ENCODE measurements at places on chromosomes 5 and 9.
A peak's percentile ranks its signal among the peaks of the same experiment; 100 is the strongest.

GRCh38 chr5:133668458-133668857 is 56.1 kb upstream of the FSTL4 start:
- DNase-seq, result no peak

DNA sequence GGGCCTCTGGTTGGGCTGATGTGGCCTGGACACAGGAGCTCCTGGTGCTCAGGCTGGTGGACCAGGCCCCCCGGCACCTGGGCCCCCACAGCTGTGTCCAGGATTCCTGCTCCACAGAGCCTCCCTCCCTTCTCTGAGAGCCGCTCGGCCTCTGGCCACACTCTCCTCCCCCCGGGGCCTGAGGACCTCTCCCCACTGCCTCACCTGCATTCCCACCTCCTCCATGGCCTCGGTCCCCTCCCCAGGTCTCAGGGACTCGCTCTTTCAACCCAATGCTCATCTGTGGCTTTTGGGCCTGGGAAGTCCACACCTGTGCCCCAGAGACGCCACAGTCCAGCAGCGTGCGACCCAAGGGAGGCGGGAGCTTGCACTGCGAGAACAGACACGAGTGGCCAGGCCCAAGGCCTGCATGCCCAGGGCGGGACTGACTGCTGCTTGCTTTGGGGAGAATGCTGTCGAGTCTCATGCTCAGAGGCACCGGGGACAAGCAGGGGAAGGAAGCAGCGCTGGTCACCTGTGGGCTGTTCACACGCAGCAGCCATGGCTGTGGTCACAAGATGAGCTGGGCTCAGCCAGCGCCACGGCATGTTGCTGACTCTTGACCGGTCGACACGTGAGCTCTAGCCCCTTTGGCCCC is 14.6 kb downstream of the PAEP start:
- no peak for DNase-seq

DNA sequence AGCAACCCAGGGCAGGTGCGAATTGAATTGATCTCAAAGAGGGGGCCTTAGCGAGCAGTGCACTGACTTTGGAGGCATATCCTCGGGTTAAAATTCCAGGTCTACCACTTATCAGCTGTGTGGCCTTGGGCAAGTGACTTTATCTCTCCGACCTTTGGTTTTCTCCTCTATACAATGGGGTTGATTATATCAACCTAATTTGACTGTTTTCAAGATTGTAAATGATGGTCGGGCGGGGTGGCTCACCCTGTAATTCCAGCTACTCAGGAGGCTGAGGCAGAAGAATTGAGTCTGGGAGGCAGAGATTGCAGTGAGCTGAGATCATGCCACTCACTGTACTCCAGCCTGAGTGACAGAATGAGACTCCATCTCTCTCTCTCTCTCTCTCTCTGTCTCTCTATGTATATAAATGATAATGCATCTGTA is 18.7 kb downstream of the SPRY4 start:
- no peak for DNase-seq

- no peak for DNase-seq
Measured at GRCh38 chr5:82072138-82072537, 100.3 kb downstream of the ATG10 start.

DNA sequence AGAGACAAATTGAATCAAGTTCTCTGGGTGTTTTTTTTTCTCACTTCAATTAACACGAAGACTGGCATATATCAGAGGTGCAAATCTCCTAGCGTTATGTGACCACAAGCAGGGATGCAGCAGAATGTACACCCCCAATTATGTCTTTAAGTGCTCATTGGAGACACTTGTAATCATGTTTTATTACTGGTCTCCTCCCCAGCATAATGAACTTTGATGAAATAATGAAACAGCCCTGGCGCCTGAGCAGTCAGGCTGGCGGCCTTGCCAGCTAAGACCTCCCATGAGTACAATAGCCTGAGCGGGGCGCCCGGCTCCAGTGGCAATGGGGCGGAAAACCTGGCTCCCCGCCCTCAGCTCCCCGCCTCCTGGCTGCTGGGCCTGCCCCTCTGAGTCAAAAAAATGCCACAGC is 209.4 kb upstream of the MSX2 start:
- no peak for DNase-seq

DNA sequence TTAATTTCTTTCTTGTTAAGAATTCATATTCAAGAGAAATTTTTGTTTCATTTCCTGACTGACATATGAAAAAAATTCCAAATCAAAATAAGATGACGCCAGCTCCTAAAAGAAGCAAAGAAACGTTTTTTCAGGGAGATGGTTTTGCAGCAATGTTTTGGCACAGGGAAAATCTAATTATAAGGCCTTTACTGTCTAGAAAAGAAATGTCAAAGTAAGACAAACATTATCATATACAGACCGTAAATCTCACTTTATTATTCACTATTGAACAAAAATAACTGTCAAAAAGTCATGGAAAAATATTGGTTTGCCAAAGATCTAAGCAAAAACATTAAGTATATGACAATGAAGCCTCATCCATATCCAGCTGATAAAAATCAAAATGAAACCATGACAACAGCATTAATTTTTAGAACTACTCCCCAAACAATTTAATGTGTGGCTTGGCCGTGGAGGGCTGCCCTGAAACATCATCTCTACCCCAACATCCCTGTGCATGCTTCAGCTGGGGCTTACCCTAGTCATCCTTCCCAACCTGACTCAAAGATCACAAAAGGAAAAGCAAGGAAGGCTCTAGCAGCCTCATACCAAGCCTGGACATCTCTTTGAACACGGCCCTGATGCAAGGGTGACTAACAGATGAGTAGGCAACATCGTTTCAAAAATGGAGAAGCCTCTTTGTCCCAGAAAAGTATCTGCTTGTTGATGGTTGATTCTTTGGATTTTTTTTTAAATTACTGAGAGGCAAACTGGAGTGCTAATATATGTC is 95.6 kb downstream of the ARSB start:
- no peak for DNase-seq

- no peak for DNase-seq
Measured at GRCh38 chr9:79809931-79810330, 238.2 kb downstream of the TLE4 start.

- no peak for DNase-seq
Measured at GRCh38 chr9:36402536-36402935, 2.5 kb upstream of the RNF38 start.

GRCh38 chr5:7808998-7809397 is 41.9 kb downstream of the CFAP90 start:
- no peak for DNase-seq

GRCh38 chr9:33185858-33186257 is 18.7 kb upstream of the B4GALT1 start:
- no peak for DNase-seq

GRCh38 chr5:34038838-34039237 is 4.2 kb downstream of the C1QTNF3 start:
- DNase-seq, result no peak

DNA sequence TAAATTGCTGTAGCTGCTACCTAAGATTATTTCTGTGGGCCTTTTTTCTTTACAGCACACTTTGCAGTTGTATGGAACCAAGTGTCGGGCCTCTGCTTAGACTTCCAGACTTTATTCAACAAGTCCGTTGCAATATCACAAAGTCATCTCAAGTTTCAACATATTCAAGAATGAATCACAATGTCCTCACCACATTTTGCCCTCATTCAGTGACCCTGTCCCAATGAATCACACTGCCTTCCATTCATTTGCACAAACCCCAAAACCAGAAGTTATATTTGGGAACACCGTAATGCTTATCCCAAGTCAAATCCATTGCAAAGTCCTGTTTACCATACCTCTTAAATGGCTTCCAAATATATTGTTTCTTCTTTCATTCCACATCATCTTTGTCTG is 439.6 kb downstream of the CSNK1G3 start:
- DNase-seq, result no peak

DNA sequence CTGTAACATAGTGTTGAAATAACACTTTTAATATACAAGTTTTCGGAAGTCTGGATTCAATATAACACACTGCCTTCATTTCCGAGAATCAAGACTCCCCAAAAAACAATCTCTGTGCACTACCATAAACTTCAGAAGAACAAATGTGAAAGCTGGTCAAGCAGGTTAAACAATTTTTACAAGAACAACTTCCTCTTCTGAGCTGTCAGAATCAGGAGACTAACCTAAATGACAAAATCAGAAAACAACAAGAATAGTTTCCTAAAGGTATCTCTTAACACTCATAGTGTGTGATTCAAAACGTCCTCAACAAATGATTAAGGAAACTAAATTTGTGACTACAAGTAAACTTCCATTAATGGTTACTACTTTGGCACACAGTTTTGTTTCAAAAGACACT is 11.6 kb downstream of the C9orf72 start:
- no peak for DNase-seq

GRCh38 chr5:150582241-150583109 is 58.0 kb upstream of the SYNPO start:
- no peak for DNase-seq

DNA sequence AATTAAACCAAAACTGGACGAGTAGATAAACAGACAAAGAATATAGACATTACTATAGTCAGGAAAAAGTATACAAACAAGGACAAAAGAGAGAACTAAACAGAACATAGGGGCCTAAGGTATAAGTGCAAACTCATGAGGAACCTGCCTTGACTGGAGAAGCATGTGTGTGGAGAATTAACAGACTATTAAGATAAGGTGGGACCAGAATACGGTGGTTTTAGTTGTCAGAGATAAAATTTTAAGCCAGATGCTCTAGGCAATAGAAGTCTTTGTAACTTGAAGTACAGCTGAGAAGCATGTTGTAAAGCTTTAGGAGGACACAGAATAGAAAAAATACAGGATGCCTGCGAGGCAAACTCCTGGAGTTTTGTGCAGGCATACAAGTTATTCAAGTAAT is 707.1 kb downstream of the PTPRD start:
- DNase-seq, result no peak

- no peak for DNase-seq
Measured at GRCh38 chr9:137804908-137805630, 72.5 kb upstream of the CACNA1B start.

DNA sequence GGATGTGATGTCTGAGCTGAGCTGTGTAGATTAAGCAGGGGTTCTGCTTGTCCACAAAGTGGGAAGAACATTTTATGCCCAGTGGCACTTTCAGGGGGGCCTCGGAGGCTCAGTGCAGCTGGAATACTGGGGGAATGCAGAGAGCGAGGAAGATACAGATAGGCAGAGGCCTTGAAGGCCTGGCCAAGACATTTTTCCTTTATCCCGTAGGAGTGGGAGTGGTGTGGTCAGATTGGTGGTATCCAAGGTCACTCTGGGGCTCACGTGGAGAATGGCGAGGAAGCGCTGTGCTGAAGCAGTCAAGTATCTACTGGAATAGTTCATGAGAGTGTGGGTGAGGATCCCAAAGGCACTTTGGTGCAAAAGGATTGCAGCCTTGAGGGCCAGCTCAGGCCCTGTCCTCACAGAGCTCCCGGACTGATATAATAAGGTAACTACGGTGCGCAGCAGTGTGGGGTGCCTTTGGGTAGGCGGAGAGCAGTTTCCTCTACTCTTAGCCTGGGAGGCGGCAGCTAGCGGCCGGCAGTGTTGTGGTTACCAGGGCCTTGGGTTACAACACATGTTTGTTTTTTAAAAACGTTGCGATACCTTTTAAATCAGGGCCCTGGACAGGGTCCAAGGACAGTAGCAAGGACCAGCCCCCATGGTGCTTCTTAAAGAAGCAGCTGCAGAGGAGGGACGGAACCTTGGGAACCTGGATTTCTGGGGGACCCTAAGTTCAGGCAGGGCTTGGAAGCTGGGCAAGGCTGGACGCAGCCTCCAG is 10.8 kb upstream of the CCDC69 start:
- DNase-seq, result no peak

DNA sequence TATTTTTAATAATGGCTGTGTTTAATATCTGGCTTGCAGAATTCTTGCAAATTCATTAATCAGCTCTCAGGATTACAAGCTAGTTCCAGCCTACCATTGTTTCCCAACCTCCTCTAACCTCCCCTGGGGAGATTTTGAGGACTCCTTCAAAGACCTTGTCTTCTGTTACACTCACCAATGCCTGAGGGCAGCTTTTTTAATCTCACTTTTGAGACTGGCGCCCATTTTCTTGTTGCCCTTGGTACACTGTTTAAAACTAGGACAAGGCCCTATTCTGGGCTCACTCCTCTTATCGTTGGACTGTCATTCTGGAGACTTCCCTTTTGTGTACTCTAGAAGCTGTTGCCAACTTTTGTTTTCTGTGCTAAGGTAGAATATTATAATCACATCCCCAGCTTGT is 13.6 kb upstream of the EQTN start:
- no peak for DNase-seq

DNA sequence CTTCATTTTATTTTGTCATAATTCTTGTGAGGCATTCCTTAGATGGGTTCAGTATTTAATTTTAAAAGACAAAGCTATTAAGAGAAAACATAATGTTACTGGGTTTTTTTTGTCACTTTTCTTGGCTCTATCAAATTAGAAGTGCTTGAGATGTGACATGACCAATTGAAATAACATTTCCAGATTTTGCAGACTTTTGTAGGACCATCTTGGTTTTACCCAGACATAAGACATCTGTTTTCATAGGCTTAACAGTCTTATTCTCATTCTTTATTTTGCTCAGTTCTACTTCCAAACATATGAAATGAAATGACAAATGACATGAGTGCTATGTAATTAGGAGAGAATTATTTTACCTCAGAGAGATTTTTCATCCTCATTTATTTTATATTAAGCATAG is 19.6 kb downstream of the GPR21 start:
- DNase-seq, result no peak

- peak; percentile 50 for DNase-seq
Measured at GRCh38 chr5:148374690-148375360, 8.9 kb upstream of the FBXO38 start.

GRCh38 chr5:172971482-172971881 is 12.1 kb upstream of the ATP6V0E1 start:
- DNase-seq, result no peak

GRCh38 chr5:136057401-136058038 is 28.7 kb downstream of the TGFBI start:
- DNase-seq, result no peak

- no peak for DNase-seq
Measured at GRCh38 chr9:119435076-119435475, 65.8 kb upstream of the BRINP1 start.

DNA sequence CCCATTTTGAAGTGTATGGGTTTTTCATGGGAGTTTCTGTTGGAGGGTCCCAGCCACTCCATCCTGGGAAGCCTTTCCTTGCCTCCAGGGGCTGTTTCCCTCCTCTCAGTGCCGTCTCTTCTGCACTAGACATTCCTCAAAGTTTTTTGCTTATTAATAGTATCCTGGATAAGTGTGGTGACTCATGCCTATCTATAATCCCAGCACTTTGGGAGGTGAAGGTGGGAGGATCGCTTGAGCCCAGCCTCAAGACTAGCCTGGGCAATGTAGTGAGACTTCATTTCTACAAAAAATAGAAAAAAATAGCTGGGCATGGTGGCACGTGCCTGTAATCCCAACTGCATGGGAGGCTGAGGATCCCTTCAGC is 43.1 kb downstream of the RALGPS1 start:
- no peak for DNase-seq

DNA sequence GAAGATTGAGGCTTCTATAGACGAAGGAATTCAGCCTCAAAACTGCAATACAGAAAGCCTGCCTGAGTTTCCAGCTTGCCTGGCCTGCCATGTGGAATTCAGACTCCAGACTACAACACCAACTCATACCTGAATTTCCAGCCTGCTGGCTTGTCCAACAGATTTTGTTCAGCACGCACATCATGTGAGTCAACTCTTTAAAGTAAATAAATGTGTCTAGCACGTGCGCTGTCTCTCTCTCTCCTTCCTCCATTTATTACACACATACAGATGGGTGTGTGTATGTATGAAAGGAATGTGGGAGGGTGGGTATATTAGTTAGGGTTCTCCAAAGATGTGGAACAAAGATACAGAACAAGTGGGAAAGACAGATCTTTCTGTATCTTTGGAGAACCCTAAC is 82.4 kb upstream of the TAS2R1 start:
- DNase-seq, result no peak

Data from SHP77 (cell line).